ENCODE measurements at places on chromosomes 16 and 17. TPM values are rescaled to one million over a fixed set of nuclear protein-coding genes. Genes with fewer than 3 reads are reported as not detected.

GRCh38 chr17:34384822-34385605 is 22.0 kb upstream of the CCL1 start:
- DNase-seq = no peak

DNA sequence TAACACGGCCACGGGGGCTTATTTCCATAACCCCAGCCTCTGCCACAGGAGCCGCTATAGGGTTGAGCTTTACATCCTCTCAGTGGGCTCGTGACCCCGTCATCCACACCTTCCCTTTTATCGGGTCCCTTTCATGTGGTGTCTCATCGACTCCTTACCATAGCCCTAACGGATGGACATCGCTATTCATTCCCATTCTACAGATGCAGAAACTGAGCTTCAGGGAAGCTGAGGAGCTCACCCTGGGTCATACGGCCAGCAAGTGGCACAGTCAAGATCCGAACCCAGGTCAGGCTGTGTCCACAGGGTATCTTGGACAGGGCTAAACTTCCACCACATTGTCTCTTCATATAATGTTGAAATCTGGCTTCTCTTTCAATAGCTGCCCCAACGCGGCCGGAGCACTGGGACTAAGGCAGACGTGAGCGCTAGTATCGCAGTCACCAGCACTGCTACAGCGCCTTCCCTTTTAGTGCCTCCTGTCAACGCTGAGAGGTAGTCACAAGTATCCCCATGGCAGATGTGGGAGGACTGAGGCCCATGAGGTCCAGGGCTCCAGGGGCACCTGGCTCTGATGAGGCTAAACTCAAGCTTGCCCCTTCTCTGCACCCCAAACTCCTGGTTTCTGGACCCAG is 50.8 kb downstream of the SOCS1 start:
- DNase-seq = no peak

Gene FOXN1
- polyA plus RNA-seq = 0.01 TPM

Gene KCNJ2
- not detected for polyA plus RNA-seq

Gene RAMP2
- 7.1 TPM for polyA plus RNA-seq

DNA sequence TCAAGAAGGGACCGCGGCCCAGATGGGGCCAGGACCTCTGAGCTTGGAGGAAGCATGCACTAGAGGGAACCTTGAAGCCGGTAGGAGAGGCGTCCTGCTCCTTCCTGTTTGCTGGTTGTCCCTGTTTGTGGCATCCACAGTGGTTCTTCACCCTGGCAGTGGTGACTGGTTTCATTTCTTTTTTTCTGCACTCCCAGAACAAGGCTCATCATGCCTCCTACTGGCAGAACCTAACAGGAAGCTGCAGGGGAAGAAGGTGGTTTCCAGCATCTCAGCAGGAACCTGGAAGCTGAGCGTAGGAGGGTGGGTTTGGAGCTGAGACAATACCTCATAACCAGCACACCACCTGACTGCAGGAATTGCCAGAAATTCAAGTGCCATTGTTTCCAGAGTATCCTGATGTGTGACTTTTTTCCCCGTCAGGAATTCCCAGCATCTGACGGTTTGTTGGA is 5.8 kb downstream of the TMEM231 start:
- peak; percentile 58 for DNase-seq

GRCh38 chr17:66676421-66676820 is 158.5 kb upstream of the CACNG5 start:
- DNase-seq = no peak

Gene CBFA2T3
- 0.05 TPM for polyA plus RNA-seq

DNA sequence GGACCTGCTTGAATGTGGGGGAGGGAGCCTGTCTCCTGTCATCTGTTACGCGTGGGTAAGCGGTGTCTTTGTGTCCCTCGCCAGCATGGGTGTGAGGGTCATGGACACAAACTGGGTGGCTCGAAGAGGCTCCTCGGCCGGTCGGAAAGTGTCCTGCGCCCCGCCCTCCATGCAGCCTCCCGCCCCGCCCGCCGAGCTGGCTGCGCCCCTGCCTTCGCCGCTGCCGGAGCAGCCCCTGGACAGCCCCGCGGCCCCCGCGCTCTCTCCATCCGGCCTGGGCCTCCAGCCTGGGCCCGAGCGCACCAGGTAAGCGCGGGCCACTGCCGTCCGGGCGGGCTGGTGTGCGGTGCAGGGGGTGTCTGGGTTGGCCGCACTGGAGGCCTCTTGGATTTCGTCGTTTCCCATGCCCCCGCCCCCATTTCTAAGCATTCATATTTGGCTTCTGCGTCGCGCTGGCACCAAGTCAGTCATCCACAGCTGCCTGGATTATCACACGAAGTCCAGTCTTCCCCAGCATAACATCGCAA is 43.8 kb downstream of the ELAC2 start:
- no peak for DNase-seq

Gene ST6GALNAC1
- not detected for polyA plus RNA-seq

- DNase-seq = no peak
These were observed 1.3 kb downstream of the SMPD3 start for GRCh38 chr16:68446681-68447652.

Gene DNAI2
- not detected for polyA plus RNA-seq

DNA sequence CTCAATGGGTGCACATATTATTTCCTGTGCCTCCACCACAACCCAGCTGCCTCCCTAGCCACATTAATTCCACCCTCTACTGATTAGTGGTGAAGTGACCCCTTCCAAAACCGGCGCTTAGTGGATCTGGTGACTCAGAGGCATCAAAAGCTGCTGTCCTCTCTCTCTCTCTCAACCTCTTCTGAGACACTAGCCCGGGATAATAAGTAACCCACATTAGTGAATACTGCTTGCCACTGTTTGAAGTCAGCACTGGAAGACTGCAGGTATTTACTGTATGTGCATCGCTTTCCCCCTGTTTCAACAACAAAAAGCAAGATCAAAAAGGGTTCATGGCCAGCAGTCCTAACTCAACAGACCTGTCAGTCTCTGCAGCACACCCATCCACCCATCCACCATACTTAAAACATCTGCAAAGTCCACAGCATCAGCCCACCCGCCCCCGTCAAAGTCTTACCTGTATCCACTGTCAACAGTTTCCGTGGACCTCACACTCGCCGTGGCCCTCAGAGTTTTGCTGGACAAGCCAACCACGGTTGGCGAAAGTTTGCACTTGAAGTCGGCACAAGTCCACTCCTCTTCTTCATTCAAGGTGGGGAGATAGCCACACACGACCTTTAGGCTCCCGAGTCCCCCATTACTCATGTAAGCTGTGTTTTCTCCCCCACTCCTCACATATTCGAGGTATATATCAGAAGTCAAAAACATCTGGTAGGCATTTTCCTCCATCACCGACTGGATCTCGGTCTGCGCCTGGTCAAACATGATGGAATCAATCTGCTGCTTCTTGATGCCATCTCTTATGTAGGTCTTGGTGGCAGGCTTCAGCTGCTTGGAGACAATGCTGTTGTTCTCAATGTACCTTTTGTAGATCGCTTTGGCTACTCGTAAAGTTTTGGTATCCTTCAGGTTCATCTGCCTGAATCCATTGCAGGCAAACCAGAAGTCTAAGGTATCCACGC is 3.8 kb downstream of the AXIN2 start:
- DNase-seq = peak; percentile 99

GRCh38 chr16:31001507-31002249 is 8.8 kb downstream of the STX1B start:
- peak; percentile 67 for DNase-seq

GRCh38 chr17:14211246-14211645 is 25.4 kb downstream of the CDRT15 start:
- DNase-seq = no peak

GRCh38 chr17:82333279-82334171 is at the start of gene SECTM1:
Gene SECTM1, minus strand, starts transcription at chr17:82333766. Its CDS starts 6,526 bp downstream, at chr17:82327240.
- no peak for DNase-seq

Gene TBC1D3H
- polyA plus RNA-seq = not detected

- DNase-seq = no peak
These were observed 12.8 kb upstream of the HSBP1 start for GRCh38 chr16:83794860-83795554.

GRCh38 chr16:12584488-12585233 is 219.0 kb downstream of the CPPED1 start:
- DNase-seq = peak; percentile 91

All from HepG2 (cell line).